Activated T-helper 9 cell treated with anti-CD3 and anti-CD28 coated beads, Interleukin-2, amount 50 U/mL, for 16 hours (primary cell): ENCODE measurements at places on chromosomes 2 and 18.

DNA sequence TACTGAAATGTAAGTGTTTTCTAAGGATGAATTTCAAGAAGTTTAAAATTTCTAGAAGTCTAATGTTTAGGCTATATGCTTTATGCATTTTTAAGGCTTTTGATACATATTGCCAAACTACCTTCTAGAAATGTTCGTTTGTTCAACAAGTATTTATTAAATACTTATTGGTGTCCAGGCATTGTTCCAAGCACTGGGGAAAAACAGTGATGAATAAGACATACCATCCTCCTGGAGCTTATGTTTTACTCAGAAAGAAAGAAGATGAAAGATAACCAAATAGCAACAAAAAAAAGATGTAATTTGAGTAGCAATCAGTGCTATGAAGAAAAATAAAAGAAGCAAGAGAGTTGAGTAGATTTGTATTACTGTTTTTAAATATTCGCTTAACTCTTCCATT is 692.9 kb downstream of the SLC4A3 start:
- no peak for DNase-seq

DNA sequence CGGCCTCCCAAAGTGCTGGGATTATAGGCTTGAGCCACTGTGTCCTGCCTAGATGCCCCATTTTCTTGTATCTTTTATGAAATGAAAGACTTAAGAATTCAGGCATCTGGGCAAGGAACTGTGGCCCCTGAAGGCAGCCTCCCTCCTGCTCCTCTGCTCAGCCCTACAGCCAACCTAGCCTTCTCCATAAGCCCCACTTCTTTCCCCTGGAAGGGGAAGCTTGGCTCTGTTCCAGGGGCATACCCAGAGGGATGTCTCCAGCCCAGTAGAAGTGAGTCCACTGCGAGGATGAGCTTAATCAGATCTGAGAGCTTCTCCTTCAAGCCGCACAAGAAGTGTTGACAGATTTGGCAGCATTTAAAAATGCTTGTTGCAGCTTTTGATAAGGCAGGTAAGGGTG is 39.7 kb downstream of the RHOB start:
- DNase-seq, result no peak

GRCh38 chr2:45699032-45699658 is 47.7 kb downstream of the PRKCE start:
- no peak for DNase-seq

DNA sequence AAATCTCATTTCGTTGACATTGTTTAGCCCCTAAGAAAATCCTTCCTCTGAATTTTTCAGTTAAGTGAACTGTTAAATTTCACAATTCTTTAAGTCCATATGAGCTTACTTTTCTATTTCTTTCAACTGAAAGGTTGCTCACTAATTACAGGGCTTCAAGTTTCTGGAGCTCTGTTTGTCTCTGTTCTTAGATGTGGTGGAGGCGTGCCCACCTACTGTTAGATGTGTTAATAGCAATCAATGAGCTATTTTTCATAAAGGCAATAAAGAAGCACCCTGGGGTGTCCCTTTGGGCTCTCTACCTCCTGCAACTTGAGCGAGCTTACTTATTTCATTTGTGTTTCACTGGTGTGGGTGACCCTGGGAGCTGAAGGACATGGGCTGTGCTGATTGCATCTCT is 25.0 kb downstream of the CREG2 start:
- no peak for DNase-seq

DNA sequence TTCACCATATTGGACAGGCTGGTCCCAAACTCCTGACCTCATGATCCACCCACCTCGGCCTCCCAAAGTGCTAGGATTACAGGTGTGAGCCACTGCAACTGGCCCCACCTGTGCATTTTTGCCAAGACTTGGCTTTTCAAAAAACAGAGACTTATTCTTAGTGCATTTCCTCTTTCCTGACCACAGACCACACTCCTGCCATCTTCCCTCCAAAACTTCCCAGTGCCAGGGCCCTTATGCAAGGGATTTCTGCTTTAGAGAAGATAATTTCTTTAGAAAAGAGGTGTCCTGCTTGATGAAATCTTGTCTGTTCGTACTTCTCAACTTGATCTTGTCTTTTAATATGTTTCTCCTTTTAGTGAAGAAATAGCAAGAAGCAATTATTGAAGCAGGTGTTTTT is 98.8 kb upstream of the ZNF516 start:
- DNase-seq, result no peak

GRCh38 chr2:180449171-180449915 is 442.2 kb upstream of the CWC22 start:
- DNase-seq, result no peak

- no peak for DNase-seq
Observed at GRCh38 chr2:44972771-44973535, 31.5 kb downstream of the SIX3 start.

DNA sequence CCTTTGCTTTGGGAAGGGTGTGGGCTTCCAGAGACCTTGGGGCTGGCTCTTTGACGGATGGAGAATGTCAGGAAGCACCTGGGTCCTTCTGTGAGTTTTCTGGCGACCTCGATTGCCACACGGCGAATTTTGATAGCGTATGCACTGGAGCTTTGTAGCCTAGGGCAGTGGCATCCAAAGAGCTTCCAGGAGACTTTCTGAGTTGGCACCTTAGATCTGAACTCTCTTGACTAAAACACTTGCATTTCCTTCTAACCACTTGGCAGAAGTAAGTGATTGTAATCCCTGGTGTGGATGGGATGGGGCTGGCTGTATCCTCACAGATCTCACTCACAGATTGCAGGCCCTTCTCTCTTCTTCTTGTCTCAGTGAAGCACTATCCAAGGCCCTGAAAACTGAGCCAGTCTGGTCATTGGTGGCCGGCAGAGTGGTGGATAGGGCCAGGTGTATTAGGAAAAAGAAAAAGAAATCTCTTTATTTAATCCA is 7.8 kb downstream of the RNF144A start:
- no peak for DNase-seq

DNA sequence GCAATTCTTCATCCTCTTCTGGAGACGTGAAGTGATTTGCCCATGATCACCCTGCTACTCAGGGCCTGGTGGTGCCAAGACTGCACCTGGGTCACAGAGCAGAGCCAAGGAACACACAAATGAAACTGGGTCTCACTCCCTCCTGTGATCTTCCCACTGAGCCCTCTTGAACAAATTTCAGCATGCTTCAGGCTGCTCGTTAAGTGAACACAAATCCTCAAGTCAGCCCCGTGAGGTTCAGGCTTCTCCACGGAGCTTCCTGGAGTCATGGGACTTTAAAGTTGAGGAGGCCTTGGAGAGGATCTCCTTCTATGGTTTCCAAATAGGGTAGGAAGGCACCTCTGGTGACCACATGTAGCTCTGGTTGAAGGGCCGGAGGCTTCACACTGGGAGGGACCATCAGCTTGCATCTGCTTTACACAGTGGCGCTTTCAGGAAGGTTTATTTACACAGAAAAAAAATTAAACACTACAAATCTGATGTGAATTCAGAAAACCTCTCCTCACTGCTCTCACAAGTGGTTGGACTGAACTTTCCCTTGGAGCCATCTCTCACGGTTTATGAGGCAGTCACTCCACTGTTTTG is 255.4 kb downstream of the LOXHD1 start:
- no peak for DNase-seq

- DNase-seq, result no peak
Observed at GRCh38 chr2:227608561-227609338, 5.9 kb downstream of the SCYGR3 start.

DNA sequence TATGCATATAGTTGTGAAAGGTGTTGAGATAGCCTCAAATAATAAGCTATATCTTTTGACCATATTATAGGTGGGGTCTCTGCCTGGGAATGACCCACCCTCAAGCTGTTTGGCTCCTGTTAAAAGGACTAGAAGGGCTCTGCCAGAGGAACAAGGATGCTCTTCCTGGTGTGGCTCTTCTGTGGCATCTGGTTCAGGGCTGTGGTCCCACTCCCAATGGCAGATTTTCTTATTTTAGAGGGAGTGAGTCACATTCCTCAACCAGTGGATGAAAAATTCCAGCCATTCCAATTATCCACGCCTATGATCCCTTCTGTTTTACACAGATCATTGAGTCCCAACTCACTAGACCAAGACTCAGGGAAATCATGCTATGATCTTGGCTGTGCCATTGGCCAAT is 119.9 kb downstream of the PARD3B start:
- DNase-seq, result no peak

DNA sequence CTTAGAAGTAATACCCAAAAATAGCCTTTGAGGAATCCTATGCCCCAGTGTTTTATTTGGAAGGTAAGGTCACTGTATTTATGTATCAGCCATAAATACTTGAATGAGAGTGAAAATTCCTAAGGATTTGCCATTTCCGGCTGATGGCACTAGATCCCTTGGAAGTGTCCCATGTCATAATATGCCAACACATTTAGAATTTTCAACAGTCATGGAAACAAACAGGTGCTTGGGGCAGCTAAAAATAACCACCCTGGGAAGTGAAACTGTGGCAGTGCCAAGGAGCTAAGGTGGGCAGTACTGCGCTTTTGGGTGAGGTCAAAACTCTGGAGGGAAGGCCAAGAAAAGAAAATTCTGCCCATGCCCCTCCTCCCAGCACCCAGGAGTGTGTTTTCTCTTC is 80.2 kb downstream of the TCF7L1 start:
- DNase-seq, result no peak

DNA sequence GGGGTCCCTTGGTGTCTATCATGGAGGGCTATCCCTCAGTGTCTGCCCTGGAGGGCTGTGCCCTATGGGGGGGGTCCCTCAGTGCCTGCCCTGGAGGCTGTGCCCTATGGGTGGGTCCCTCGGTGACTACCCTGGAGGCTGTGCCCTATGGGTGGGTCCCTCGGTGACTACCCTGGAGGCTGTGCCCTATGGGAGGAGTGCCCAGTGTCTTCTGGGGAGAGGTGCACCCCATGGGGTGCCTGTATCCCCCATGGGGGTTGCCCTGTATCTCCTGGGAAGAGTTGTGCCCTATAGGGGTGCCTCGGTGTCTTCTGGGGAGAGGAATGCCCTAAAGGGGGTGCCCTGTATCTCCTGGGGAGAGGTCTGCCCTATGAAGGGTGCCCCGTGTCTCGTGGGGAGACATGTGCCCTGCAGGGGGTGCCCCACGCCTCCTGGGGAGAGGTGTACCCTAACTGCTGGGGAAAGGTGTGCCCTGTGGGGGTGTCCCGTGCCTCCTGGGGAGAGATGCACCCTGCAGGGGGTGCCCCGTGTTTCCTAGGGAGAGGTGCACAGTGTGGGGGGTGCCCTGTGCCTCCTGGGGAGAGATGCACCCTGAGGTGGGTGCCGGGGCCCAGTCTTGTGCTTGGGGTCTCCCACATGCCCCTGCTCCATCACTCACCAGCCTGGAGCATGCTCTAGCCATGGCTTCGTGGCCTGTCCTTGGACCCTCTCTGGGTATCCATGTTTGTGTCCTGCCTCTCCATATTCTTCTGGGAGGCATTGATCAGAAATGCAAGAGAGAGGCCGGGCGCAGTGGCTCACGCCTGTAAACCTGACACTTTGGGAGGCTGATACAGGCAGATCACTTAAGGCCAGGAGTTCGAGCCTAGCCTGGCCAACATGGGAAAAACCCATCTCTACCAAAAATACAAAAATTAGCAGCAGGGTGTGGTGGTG is 215.6 kb downstream of the HDAC4 start:
- no peak for DNase-seq

DNA sequence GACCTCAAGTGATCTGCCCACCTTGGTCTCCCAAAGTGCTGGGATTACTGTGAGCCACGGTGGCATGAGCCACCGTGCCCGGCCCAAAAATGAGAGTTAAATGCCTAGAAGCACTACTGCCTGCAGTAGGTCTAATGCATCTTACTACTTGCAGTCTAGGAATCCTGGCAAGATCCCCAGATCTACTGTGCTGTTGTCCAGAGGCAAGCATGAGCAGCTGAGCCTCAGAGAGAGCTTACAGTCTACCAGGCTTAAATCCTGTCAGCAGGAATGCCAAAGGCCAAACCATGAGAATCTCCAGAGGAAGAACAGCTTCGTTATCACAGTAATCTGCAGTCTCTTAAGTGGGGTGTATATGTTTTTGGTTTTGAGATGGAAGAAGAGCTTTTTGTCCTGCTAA is 54.4 kb downstream of the XRCC5 start:
- DNase-seq, result no peak

DNA sequence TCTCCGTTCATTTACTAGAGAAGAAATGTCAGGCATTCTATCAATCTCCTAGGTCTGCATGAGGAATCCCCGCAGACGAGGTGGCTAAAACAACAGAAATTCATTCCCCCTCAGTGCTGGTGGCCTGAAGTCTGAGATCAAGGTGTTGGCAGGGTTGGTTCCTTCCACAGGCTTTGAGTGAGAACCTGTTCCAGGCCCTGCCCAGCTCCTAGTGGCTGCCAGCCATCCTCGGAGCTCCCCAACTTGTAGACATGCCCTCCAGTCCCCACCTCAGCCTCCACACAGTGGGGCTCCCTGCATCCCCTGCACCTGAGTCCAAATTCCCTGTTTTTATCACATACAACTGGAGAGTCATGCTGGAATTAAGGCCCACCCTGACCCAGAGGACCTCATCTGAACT is 145.3 kb upstream of the ALKAL2 start:
- DNase-seq, result no peak

GRCh38 chr2:57105694-57106093 is 921.9 kb downstream of the CCDC85A start:
- no peak for DNase-seq

DNA sequence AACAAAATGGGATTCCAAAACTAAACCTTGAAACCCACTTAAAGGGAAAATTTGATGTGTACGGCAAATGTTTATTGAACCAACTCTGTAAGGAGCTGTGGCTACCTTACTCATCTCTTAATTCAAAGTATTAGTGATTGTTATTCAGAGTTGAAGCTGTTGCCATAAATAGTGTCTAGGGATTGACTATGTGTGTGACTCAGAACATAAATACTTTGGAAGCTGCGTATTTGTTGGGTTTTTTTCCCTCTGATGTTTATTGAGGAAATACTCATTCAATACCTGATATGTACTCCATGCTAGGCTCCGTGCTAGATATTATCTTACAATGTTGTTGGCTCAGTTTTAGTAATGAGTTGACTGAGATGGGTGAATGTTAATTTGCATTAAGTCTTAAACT is 90.4 kb downstream of the PTRHD1 start:
- no peak for DNase-seq

DNA sequence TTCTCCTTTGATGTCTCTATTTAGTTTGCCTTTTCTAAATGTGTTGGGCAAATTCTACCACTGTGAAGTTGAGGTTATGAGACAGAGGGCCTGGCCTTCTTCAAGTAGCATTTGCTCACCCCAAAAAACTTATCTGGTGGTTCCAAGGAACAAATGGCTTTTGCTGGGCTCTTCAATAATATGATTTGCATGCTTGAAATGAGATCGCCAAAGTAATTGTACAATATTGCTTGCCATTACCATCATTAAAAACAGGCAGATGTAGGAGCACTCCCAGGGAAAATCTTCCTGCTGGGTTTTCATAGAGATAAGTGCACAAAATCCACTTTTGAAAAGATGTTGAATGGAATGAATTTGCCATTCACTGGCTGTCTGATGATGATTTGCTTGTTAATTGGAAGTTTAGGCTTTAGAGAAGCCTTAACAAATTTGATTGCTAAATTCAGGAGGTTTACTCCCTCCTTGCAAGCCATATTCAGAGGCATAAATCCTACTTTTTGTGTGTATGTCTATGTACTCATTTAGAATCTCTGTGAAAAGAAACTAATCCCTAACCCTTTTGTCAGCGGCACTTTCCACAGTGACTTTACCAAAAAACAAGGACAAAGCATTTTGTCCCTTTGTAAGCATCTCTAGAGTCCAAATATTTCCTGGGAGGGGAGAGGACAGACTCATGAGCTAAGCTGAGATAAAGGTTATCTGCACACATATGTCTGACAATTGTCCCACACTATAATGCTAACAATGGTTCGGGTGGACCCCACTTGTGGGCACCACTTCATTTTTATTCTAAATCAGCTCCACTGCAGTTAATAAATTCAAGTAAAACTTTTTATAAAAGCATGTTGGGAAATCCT is 240.8 kb upstream of the PIK3C3 start:
- DNase-seq, result no peak

- no peak for DNase-seq
Observed at GRCh38 chr18:3329471-3329870, 67.5 kb downstream of the MYL12B start.
